HCEC 1CT (cell line): ENCODE measurements at places on chromosomes 1 and 21.

GRCh38 chr1:181011301-181012202, 11.1 kb downstream of the STX6 start:
- DNase-seq, result no peak

- DNase-seq, result no peak
Observed at GRCh38 chr1:183034682-183035081, 11.5 kb downstream of the LAMC1 start.

DNA sequence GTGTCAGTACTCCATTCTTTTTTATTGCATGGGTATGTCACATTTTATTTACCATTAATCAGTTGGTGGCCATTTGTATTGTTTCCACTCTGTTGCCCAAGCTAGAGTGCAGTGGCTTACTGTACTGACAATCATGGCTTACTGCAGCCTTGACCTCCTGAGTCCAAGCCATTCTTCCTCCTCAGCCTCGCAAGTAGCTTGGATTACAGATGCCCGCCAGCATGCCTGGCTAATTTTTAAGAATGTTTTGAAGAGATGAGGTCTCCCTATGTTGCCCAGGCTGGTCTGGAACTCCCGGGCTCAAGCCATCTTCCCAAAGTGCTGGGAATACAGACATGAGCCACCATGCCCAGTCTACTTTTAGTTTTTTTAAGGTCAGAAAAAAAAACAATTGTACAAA, 813 bp upstream of the SFT2D2 start:
- DNase-seq, result no peak

DNA sequence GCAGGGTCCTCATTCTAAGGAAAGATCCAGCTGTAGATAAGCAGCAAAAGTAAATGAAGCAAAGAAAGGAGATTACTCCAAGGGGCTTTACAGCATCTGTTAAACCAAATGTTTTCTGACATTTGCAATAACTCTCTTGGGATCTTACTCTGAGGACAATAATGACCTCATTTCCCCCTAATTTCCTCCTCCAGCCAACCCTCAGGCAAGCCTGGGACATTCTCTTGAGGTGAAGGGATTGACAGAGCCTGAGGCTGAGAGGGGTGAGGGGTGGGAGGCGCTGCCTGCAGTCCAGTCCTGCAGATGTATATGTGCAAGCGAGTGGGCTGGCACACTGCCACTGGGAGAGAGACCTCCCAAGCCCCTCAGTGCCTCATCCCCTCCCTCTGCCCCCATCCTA, 40.5 kb upstream of the NEK2 start:
- DNase-seq, result no peak

DNA sequence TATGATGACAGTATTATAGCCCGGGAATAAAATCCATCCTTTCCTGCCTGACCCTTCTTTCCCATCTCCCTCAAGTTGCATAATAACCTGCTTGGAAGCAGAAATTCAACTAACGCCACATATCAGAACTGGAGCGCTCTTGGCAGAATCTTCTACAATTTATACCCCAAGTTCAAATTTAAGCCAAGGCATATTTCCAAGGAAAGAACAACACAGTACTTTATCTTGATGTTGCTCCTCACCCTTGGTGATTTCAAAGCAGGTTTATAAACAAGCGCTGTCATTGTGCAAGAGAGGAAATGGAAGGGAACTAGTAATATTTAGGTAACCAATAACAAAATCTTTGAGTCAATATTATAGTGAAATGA, 38.0 kb upstream of the PTGFRN start:
- DNase-seq, result no peak

DNA sequence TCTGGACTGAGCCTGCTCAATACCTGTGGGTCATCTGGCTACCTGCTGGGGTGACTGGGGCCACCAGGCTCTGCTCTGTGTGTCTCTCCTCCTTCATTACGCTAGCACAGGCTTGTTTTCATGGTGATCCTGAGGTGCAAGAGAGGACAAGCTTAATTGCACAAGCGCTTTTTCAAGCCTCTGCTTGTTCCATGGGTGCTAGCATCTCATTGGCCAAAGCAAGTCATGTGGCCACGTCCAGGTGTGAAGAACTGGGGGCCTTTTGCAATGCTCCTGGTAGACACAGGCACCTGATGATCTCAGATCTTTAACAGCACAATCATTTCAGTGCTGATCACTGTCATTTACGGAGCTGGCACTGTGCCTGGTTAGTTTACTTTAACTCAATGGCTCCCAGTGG, 114.6 kb downstream of the KAZN start:
- DNase-seq, result no peak

- DNase-seq, result no peak
Observed at GRCh38 chr1:200911361-200911760, 16.7 kb downstream of the INAVA start.

DNA sequence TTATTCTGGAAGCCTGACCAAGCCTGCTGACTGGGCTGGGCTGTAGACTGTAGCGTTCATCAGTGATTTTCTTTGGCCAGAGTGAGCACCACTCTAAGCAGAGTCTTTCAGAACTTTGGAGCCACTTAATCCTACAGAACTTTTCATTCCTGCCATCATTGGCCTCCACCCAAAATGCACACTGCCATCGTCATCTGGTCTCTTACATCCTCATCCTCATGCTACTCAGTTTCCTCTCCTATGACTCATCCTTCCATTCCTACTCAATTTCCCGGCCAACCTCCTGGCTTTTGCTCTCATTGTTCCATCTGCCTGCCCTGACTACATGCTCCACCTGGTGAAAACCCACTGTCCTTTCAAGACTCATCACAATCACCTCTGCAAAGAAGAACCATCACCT, 233.8 kb upstream of the USP25 start:
- DNase-seq, result peak; percentile 13

- DNase-seq, result no peak
Observed at GRCh38 chr21:15659753-15660422, 69.9 kb upstream of the USP25 start.

DNA sequence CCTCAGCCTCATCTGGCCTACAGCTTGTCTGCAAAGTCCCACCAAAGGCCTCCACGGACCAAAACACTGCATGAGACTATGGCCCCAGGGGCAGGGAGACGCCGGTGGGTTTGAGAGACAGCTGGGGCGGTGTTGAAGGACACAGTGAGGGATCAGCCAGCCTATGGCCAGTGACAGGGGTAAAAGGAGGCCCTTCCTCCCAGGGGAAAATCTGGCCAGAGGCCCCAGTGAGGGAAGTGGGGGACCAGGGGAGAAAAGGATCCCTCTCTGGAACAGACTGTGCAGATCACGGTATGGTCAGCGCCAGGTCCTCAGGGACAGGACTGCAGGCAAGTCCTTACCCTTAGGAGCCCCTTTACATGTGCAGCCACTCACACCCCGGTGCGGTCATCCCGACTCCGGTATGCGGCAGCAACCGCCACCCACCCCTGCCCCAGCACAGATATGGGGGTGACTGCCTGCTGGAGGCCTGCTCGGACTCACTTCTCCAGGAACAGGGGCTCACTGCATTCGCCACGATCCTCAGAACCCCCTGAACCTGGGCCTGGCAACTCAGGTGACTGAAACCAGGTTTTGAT, 1.3 kb downstream of the CERS2 start:
- no peak for DNase-seq

DNA sequence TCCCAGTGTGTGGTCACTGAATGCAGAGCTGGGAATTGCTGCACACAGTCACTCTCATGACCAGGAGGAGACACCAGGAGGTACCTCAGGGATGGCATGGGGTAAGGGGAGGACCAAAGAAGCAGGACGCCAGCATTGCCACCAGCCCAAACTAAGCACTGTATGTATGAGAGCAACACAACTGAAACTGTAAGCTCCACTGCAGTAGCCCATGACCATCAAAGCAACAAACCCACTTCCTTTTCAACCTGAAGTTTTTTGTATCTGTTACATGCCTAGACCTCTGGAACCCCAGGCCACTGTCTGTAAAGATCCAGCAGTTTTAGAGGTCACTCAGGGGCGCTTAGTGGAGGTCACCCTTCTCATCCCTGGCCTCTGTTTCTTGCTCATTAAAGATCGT, 164.3 kb downstream of the SETD4 start:
- no peak for DNase-seq

- DNase-seq, result no peak
Observed at GRCh38 chr1:19011845-19012231, 55.4 kb upstream of the IFFO2 start.

- DNase-seq, result no peak
Observed at GRCh38 chr1:35500439-35500838, 56.8 kb downstream of the KIAA0319L start.

- no peak for DNase-seq
Observed at GRCh38 chr21:20459838-20460237, 538.4 kb upstream of the NCAM2 start.

DNA sequence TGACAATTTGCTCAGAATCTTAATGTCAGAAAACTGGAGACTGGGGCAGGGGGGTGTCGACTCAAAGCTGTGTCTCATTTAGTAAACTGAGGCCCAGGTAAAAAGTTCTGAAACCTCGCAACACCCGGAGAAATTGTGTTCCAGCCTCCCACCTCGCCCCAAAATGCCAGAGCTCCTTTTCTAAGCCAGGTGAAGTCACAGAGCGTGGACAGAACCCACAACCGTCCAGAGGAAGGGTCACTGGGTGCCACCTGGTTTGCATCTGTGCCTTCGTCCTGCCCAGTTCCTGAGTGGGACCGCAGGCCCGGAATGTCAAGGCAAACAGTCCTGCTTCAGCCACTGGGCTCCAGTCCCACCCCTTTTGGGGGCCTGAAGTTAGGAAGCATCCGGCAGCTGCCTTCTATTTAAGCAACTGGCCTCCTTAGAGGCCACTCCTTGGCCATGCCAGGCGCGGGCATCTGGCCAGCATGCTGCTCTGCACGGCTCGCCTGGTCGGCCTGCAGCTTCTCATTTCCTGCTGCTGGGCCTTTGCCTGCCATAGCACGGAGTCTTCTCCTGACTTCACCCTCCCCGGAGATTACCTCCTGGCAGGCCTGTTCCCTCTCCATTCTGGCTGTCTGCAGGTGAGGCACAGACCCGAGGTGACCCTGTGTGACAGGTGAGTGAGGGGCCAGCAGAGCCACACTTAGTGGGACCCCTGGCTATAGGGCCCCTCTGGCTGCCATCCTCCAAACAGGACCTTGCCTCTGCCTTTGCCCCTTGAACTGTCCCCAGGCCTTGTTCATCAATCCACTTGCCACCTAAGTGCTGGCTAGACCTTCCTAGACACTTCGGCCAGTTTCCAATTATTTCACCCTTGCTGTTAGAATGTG, at the start of gene TAS1R1:
TAS1R1 (plus strand) TSS at position 401 of the 872 bp plus-strand sequence; CDS start at position 468, 67 bp downstream.
- DNase-seq, result no peak

DNA sequence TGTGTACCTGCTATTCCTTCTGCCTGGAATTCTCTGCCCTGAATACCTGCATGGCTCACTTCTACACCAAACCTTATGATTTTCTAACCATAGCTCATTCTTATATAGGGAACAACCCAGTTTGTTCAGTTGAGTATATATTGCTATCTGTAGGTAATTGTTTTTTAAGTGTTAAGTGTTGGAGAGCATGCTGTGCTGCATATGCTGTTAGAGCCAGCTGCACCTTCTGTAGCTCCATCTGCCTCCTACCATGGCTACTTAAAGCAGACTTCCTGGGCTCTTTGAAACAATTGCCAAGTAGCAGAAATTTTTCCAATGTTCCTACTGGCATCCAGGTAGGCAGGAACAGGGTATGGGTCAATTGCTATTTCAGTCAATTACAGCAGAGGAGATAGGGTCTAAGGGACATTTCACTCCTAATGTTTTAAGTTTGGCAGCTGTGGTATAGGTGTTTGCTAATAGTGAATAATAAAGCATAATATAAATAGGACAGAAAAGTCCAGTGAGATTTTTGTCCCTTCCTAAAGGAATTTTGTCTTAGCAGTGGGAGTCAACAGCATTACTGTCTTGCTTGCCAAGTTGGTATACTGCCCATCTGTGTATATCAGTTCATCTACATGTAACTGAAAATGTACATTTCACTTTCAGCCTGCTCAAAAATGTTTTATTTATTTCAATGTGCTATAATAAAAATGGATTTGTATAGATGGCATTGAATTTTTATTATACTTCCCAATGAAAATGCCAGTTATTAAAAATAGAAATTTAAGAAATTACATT, 34.0 kb upstream of the C1orf115 start:
- no peak for DNase-seq

GRCh38 chr1:22038036-22038435, 14.5 kb upstream of the CDC42 start:
- DNase-seq, result no peak

GRCh38 chr21:27719226-27719625, 752.3 kb upstream of the ADAMTS5 start:
- no peak for DNase-seq

GRCh38 chr1:165116732-165117131, 239.8 kb downstream of the LMX1A start:
- DNase-seq, result peak; percentile 88

GRCh38 chr1:221742555-221743415, 896 bp upstream of the DUSP10 start:
- DNase-seq, result peak; percentile 87

GRCh38 chr1:153790966-153791647, 15.9 kb downstream of the SLC27A3 start:
- peak; percentile 97 for DNase-seq

DNA sequence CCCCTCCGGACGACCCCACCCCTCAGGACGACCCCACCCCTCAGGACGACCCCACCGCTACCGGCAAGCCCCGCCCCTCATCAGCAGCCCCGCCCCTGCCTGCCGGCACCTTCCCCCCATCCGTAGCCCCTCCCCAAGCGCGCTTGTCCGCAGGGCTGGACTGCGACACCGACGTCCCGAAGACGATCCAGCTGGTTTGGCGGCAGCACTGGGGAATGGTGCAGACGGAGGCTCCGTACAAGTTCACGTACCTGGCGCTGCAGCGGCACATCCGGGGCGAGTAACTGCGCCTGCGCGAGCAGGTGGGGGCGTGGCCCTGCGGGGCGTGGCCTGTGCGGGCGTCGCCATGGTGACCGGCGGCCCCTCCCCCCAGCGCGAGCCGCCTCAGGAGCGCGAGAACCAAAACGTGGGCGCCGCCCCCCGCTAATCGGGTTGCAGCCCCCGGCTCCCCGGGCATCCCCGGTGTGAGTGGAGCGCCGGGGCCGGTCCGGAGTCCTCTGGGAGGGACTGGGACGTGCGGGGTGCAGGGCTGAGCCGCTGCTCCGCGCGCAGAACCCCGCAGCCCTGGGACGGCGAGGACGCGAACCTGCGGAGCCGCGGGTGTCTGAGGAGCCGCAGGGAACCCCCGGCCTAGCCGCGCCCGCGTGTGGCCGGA, 4.9 kb downstream of the RNF223 start:
- DNase-seq, result no peak
